Neural progenitor cell (in vitro differentiated cells): ENCODE measurements at places on chromosomes 6 and 20. TPM values are rescaled to one million over a fixed set of nuclear protein-coding genes. Genes with fewer than 3 reads are reported as not detected.

DNA sequence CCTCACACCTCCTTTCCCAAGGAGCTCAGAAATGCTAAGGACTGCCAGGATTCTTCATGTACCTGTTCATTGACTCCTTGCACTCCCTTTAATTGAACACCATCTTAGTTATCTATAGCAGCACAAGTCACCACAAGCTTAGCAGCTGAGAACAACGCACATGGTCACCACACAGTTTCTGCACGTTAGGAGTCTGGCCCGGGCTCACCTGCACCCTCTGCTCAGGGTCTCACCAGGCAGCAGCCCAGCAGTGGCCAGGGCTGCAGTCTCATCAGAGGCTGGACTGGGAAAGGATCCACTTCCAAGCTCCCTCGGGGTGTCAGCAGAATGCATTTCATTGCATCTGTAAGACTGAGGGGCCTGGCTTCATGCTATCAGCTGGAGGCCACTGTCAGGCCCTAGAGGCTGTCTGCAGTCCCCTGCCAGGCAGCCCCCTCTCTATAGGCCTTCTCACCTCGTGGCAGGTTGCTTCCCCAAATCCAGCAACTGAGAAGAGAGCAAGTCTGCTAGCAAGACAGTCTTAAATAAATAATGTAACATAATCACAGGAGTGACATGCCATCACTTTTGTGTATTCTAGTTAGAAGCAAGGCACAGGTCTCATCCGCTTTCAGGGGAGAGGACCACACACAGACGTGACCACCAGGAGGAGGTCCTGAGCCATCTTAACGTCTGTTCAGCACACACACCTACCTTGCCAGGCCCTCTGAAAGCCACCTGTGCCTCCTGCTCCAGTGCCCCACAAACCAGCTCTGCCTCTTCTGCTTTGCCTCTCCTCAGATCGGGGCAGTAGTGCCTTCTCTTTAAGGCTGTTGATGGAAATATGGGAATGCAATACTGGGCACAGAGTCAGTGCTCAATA lies 165.2 kb upstream of the CST7 start:
- DNase-seq, result peak; percentile 17
- H3K27ac ChIP-seq, result no peak overlapping the region
- no peaks in the 10 kb centered on the region for H3K4me1 ChIP-seq

Gene SLC17A1
- not detected in 2 replicates for total RNA-seq

Gene MTFR2
- 6.2 and 12.6 TPM in 2 replicates for total RNA-seq

DNA sequence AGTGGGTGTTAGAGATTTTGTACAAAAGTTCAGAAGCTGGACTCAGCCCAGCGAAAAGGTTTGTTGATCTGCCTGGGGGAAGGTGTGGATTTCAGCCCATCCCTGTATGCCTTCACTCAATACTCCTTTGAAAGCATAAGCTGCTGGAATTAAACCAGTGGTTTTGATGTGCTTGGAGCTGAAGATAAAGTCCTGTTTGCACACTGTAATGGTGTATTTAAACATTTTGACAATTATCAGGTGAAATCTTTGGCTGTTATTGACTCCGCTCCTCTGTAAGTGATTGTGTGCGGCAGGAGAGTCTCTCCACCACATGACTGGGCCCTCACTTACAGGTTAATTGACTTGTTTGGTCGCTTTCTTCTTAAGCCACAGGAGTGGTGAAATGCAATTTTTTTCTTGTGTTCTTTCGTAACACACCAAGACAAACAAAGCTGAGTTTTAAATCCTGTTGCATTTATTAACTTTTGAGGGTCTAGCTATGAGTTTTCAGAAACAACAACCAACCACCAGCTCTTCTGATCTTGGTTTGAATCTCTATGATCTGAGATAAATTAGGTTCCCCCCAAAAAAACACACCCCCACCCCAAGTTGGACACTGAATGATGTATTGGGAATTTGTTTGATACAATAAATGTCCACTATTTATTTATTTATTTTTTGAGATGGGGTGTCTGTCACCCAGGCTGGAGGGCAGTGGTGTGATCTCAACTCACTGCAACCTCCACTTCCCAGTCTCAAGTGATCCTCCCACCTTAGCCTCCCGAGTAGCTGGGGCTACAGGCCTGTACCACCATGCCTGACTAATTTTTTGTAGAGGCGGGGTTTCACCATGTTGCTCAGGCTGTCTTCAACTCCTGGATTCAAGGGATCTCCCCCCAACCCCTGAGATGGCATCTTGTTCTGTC lies 46.3 kb upstream of the NCOA3 start:
- no peaks in the 10 kb centered on the region for H3K36me3 ChIP-seq
- no peak overlapping the region for H3K27ac ChIP-seq
- no peak overlapping the region for H3K4me3 ChIP-seq
